Dermis blood vessel endothelial cell (primary cell): ENCODE measurements at places on chromosomes 1 and 21. TPM values are rescaled to one million over a fixed set of nuclear protein-coding genes. Genes with fewer than 3 reads are reported as not detected.

FNDC10 gene
- total RNA-seq: 0.68 and 1.4 TPM in 2 replicates

VWA5B1 gene
- total RNA-seq: not detected in 2 replicates

BNIPL gene
- total RNA-seq: 0.17 and 0.33 TPM in 2 replicates

GBP4 gene
- 13.9 and 25.4 TPM in 2 replicates for total RNA-seq

PTGFRN gene
- total RNA-seq: 71.8 and 76.4 TPM in 2 replicates

FCRL4 gene
- not detected in 2 replicates for total RNA-seq

AMY1C gene
- total RNA-seq: not detected in 2 replicates

GJA8 gene
- total RNA-seq: not detected in 2 replicates

SPRR5 gene
- total RNA-seq: not detected in 2 replicates

SPRR1B gene
- total RNA-seq: not detected in 2 replicates

ECM1 gene
- total RNA-seq: 0.19 and 0.34 TPM in 2 replicates

NUAK2 gene
- 4.6 and 5.0 TPM in 2 replicates for total RNA-seq

LIX1L gene
- 21.1 and 29.7 TPM in 2 replicates for total RNA-seq

INKA2 gene
- total RNA-seq: 9.7 and 12.2 TPM in 2 replicates

GBP1 gene
- 24.8 and 27.6 TPM in 2 replicates for total RNA-seq

LCE2B gene
- total RNA-seq: not detected in 2 replicates

GPR25 gene
- total RNA-seq: not detected in 2 replicates

NR0B2 gene
- total RNA-seq: not detected in 2 replicates

AADACL3 gene
- total RNA-seq: not detected in 2 replicates
